ENCODE measurements at places on chromosomes 16 and 17.

GRCh38 chr17:42845918-42846593 is 1.7 kb downstream of the AOC2 start:
- no peak overlapping the region for H3K4me3 ChIP-seq
- peaks cover 47% of the 10 kb centered on the region for H3K36me3 ChIP-seq
- no peaks in the 10 kb centered on the region for H3K27me3 ChIP-seq

DNA sequence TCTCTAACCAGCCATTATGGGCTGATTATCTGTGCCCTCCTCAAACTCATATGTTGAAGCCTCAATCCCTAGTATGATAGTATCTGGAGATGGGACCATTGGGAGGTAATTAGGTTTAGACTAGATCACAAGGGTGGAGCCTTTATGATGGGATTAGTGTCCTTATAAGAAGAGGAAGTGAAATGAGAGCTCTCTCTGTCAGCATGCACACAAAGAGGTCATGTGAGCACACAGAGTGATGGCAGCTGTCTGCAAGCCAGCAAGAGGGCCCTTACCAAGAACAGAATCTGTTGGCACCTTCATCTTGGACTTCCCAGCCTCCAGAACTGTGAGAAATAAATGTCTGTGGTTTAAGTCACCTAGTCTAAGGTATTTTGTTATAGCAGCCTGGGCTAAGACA is 101.9 kb downstream of the PCTP start:
- H3K27ac ChIP-seq, result no peak overlapping the region
- H3K4me3 ChIP-seq, result no peak overlapping the region
- H3K4me1 ChIP-seq, result no peaks in the 10 kb centered on the region
- H3K36me3 ChIP-seq, result no peaks in the 10 kb centered on the region

DNA sequence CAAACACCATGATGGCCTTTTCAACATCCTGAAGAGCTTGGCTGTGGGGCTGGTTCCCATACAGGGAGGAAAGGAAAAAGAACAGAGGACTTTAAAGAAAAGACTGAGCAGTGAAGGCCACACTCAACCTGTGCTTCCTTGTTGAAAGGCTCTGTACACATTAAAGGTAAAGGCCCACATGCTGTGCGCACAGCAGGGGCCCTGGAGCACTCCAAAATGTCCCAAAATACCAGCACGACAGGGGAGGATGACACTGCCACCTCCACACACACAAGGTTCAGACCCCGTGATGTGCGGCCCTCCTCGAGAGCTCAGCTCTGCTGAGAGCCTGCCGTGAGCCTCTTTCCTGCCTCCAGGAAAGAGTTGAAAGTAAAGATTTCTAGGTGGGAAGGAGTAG is 36.5 kb downstream of the FANCA start:
- no peaks in the 10 kb centered on the region for H3K27me3 ChIP-seq
- DNase-seq, result no peak
- no peaks in the 10 kb centered on the region for H3K4me1 ChIP-seq
- H3K4me3 ChIP-seq, result no peak overlapping the region
- no peak overlapping the region for H3K27ac ChIP-seq

DNA sequence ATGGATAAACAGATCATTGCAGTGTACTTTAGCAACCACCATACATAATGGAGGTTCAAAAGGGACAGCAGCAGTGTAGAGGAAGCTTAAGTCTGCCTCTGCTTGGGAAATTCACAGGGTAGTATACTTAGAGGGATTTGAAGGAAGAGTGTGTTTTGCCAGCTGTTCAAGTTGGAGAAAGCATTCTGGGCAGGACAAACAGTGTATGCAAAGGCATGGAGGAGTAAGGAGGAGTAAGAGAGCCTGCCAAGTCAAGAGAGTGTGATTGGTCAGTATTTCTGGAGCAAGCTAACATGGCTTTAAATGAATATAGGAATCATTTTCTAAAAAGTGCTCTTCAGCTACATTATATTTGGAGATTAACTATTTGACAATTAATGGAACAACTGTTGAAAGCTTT is 22.9 kb upstream of the PHAF1 start:
- H3K27me3 ChIP-seq, result no peaks in the 10 kb centered on the region
- H3K36me3 ChIP-seq, result peaks cover 57% of the 10 kb centered on the region
- H3K4me3 ChIP-seq, result no peak overlapping the region

- H3K27me3 ChIP-seq, result no peaks in the 10 kb centered on the region
- no peak overlapping the region for H3K4me3 ChIP-seq
- peak; percentile 50 for DNase-seq
- peaks cover 68% of the 10 kb centered on the region for H3K4me1 ChIP-seq
- peaks cover 32% of the 10 kb centered on the region for H3K36me3 ChIP-seq
These were observed 126.6 kb downstream of the ANKRD11 start for GRCh38 chr16:89363621-89364393.

DNA sequence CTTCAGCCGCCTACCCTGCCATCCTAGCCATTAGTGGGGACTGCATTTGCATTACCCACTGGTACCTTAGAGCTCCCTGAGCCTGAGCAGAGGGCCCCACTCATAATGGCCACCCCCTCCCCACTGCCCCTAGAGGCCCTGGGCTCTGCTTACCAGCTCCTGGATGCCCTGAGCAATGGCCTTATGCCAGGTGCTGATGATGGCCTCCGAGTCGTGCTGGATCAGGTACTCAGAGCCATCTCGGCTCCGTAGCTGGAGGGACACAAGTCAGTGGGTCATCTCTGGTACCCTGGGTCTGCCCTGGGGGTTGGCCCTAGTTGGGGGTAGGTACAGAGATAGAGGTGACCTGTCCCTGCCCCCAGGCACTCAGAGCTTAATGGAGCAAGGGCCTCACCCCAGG is 34.9 kb downstream of the ARHGAP27 start:
- no peaks in the 10 kb centered on the region for H3K27me3 ChIP-seq
- H3K4me1 ChIP-seq, result no peaks in the 10 kb centered on the region
- H3K36me3 ChIP-seq, result peaks cover 83% of the 10 kb centered on the region
- H3K27ac ChIP-seq, result no peak overlapping the region

GRCh38 chr16:181565-182021 is 1.3 kb downstream of the HBQ1 start:
- peaks cover 11% of the 10 kb centered on the region for H3K4me1 ChIP-seq
- H3K27me3 ChIP-seq, result no peaks in the 10 kb centered on the region
- H3K4me3 ChIP-seq, result no peak overlapping the region
- DNase-seq, result no peak
- H3K27ac ChIP-seq, result no peak overlapping the region

DNA sequence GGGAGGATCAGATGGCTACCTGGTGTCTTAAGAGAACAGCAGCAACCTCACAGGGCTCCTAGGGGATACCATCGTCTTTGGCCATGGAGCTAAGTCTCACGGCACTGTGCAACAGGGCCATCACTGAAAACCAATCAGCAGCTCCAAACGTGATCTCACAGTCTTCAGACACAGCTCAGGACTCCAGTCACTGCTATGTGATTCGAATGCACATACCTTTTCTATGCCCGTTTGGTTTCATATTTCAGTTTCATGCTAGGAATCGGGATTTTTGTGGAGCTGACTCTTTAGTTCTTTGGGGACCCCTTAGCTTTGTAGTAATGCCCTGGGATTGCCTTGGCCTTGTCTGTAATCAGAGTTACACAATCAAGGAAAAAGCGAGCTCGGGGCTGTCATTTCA is 162.8 kb upstream of the CDH11 start:
- no peaks in the 10 kb centered on the region for H3K4me1 ChIP-seq
- H3K36me3 ChIP-seq, result no peaks in the 10 kb centered on the region
- H3K27ac ChIP-seq, result no peak overlapping the region
- no peak for DNase-seq

DNA sequence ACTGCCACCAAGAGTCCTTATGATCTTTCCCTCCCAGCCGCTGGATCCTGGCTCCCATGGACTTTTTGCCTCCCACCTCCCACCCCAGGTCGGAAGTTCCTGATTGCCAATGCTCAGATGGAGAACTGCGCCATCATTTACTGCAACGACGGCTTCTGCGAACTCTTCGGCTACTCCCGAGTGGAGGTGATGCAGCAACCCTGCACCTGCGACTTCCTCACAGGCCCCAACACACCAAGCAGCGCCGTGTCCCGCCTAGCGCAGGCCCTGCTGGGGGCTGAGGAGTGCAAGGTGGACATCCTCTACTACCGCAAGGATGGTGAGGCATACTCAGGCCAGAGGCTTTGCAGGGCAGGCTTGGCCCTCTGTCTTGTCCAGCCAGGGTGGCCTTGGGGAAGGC is 893 bp downstream of the KCNH6 start:
- no peaks in the 10 kb centered on the region for H3K36me3 ChIP-seq
- no peak overlapping the region for H3K4me3 ChIP-seq
- no peak for DNase-seq
- no peak overlapping the region for H3K27ac ChIP-seq
- peaks cover 8% of the 10 kb centered on the region for H3K4me1 ChIP-seq
- peaks cover 21% of the 10 kb centered on the region for H3K27me3 ChIP-seq

GRCh38 chr17:47803751-47804150 is 17.8 kb downstream of the OSBPL7 start:
- no peak overlapping the region for H3K27ac ChIP-seq
- peaks cover 20% of the 10 kb centered on the region for H3K36me3 ChIP-seq
- H3K27me3 ChIP-seq, result no peaks in the 10 kb centered on the region

DNA sequence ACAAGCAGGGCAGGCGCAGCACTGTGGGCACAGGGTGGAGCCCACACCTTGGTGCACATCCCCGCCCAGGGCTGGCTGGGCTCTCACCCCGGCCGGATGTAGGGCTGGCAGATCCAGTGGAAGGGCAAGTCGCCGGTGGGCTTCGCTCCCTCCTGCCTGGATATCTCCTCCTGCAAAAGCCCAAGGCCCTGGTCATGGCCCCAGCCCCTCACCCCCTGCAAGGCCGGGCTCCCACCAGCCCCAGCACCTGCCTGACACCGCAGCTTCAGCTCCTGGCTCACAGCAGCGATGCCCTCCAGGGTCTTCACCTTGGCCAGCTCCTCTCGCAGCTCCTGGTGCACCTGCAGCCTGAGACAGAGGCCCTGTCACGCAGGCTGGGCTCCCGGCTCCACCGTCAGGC is 5.0 kb downstream of the DUS1L start:
- H3K27me3 ChIP-seq, result no peaks in the 10 kb centered on the region
- peaks cover 92% of the 10 kb centered on the region for H3K36me3 ChIP-seq
- peaks cover 31% of the 10 kb centered on the region for H3K4me1 ChIP-seq
- H3K27ac ChIP-seq, result no peak overlapping the region
- H3K4me3 ChIP-seq, result no peak overlapping the region

DNA sequence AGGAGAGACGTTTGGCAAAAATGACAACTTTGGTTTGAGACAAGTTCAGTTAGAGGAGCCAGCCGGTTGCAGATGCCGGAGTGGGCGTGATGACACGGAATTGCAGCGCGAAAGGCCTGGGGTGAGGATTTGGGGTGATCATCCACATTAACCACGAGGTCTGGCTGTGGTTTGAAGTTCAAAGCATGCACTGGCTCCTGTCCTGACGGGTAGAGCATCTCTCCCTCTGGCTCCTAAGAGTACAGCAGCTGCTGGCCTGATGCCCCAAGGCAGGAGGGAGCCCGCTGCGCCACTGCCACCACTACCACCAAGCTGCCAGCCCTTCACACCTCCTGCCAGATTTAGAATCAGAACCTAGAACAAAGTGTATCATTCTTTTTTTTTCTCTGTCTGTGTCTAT is 3.7 kb downstream of the RHBDL3 start:
- H3K4me3 ChIP-seq, result no peak overlapping the region
- H3K27me3 ChIP-seq, result peaks cover 56% of the 10 kb centered on the region
- no peak for DNase-seq

- H3K4me3 ChIP-seq, result no peak overlapping the region
- no peaks in the 10 kb centered on the region for H3K4me1 ChIP-seq
- H3K27ac ChIP-seq, result no peak overlapping the region
- DNase-seq, result no peak
- peaks cover 13% of the 10 kb centered on the region for H3K27me3 ChIP-seq
- H3K36me3 ChIP-seq, result no peaks in the 10 kb centered on the region
These were observed 7.0 kb upstream of the CDC42EP4 start for GRCh38 chr17:73318836-73319235.

GRCh38 chr17:81228834-81229665 is 6.3 kb upstream of the CEP131 start:
- no peak for DNase-seq
- H3K36me3 ChIP-seq, result peaks cover 53% of the 10 kb centered on the region
- H3K27ac ChIP-seq, result no peak overlapping the region
- H3K4me3 ChIP-seq, result no peak overlapping the region
- no peaks in the 10 kb centered on the region for H3K4me1 ChIP-seq
- no peaks in the 10 kb centered on the region for H3K27me3 ChIP-seq

DNA sequence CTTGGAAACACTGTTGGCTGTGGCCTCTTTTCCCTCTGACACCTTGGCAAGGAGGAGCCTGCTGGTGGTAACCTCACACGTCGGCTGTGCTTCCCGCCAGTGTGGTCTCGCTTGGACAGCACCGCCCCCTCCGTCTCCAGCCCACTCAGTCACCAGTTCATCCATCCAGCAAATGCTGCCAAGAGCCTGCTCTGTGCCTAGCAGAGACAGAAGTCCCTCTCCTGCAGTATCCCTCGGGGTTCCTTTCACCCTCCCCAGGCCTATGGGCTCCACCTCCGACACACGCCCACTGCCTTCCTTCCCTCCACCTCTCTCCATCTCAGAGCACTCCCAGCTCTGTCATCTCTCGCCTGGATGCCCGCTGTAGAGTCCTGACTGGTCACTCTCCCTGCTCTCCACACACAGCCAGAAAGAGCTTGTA is 12.3 kb downstream of the CACNG4 start:
- DNase-seq, result no peak
- H3K4me1 ChIP-seq, result no peaks in the 10 kb centered on the region
- H3K27me3 ChIP-seq, result peaks cover 14% of the 10 kb centered on the region
- no peak overlapping the region for H3K27ac ChIP-seq
- no peaks in the 10 kb centered on the region for H3K36me3 ChIP-seq

DNA sequence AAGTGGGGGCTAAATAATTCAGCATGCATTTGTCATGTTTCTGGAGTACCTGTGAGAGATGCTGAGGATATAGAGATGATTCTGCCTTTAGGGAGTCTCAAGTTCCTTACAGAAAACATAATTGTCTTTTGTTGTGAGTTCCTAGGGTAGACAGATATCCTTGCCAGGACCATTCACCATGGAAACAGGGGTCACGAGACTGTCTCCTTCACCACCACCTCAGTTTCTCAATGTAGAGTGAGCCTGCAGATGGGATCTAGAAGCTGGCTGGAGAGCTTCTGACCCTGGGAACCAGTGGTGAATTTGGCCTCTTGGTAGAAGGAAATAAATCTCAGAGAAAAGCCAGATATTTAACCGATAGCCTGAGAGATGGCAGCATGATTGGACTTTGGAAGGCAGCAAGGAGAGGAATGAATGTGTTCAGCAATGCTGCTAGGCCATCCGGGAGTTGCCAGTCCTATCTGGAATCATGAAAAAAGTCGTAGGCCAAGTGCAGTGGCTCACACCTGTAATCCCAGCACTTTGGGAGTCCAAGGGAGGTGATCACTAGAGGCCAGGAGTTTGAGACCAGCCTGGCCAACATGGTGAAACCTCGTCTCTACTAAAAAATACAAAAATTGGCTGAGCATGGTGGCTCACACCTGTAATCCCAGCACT is 7.4 kb upstream of the HDAC5 start:
- H3K4me3 ChIP-seq, result no peak overlapping the region
- no peaks in the 10 kb centered on the region for H3K36me3 ChIP-seq
- H3K27ac ChIP-seq, result no peak overlapping the region
- DNase-seq, result no peak
- no peaks in the 10 kb centered on the region for H3K27me3 ChIP-seq
- H3K4me1 ChIP-seq, result no peaks in the 10 kb centered on the region
